ENCODE measurements at places on chromosomes 5 and 9.

- peak; percentile 39 for DNase-seq
These were observed 12.9 kb downstream of the CXCL14 start for GRCh38 chr5:135565725-135566421.

GRCh38 chr5:157855404-157855994, 3.4 kb downstream of the CLINT1 start:
- peak; percentile 64 for DNase-seq

DNA sequence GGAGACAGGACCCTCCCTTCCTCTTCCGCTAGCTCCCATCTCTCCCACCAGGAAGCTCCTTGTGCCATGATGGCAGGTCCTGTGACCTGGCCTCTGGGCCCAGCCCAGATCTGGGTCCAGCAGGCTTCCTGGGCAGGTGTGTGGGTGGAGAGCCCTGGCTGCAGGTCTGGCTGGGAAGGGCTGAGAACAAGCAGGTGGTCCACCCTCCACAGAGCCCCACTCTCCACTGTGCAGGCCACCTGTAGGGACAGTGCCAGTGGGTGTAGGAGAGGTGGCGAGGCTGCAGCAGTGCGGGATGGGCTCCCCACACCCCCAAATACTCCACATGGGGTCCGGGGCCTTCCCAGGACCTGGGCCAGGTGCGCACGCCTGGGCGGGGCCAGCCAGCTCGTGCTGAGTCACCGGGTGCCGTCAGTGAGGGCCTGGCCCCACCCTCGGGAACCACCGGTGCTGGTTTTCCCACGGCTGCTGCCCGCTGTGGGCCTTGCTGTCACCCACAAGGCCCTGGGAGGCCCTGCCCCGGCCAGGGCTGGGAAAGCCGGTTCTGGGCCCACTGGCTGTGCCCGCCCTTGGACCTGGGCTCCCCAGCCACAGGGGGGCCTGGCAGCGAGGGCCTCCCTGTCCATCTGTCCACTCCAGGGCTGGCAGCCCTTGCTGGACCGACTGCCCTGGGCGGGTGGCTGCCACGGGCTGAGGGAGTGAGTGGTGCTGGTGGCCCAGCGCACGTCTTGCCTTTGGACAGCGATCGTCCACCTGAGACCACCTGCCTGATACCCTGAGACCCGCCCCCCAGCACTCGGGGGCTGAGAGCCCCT, 9.3 kb upstream of the NRARP start:
- no peak for DNase-seq

GRCh38 chr5:34455098-34455497, 201.0 kb upstream of the RAI14 start:
- no peak for DNase-seq
